ENCODE measurements at places on chromosomes 1 and 21.

DNA sequence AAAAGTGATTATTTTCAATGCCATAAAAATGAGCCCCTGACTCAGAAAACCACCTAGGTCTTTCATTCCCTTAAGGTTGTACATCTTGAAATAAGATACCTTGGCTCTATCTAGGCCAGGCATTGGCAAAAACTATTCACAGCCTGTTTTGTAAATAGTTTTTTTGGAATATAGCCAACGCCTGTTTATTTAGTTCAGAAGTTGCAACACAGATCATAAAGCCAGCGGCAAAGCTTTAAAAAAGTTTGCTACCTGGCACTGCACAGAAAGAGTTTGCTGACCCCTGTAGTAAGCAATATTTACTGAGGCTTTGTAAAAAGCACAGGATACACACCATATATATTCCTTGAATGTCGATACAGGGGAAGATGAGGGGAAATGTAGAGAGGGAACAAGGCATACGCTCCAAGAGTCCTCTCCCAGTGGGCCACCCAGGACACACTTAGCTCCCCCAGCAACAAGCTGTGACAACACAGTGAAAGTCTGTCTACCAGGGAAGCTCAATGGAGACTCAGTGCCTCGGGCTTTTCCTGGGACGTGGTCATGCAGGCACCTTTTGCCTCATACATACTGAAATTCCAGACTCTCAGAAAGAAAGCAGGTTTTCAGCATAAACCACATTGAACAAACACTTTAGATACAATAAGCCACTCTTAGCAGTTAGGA, 20.5 kb downstream of the TARBP1 start:
- no peak for DNase-seq

DNA sequence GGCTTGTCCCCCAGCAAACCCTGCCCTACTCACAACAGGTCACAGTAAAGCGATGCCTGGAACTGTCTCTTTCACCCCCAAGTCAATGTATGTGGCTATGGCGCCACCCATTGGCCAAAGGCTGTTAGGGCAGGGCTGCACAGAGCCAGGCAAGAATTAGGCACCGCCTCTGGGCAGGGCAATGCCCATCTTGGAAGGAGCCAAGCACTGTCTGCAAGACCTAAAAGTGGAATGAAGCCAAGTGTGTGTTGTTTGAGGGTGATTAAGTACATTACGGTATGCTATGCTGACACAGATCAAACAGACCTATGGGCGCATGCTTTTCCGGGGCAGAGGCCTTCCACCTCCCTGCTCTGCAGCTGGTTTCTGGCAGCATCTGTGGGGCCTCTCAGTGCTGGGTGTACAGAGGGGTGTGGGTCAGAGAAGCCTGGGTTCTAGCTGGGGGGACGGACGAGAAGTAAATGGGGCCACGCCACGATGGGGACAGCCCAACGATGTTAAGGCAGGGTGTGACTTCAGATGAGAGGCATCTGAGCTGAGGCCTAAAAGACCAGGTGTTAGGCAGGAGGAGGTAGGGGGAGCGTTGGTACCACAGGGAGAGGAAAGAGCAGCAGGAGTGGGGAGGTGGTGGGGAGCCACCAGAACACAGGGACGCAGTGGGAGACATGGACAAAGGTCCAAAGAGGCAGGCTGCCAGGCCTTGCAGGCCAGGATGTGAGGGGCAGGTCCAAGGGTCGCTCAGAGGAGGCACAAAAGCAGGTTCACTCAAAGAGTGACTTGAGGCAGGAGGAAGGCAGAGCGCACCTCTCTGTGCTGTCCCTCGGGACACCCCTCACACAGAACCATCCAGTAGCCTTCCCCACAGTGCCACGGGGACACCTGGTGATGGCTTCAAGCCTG, 49.8 kb downstream of the ACOT7 start:
- peak; percentile 53 for DNase-seq

DNA sequence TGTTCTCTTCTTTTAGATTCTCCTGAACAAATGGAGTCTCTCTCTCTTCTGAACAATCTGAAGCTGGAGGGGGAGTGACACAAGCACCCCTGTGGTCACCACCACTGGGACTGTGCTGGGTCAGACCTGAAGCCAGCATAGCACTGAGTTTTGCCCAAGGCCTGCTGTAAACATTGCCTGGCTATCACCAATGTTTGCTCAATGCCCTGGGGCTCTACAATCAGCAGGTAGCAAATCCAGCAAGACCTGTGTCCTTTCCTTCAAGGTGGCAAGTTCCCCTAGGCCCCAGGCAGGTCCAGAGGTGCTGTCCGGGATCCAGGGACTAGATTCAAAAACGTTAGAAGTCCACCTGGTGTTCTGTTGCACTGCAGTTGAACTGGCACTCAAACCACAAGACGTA, 282.8 kb upstream of the PROX1 start:
- no peak for DNase-seq

DNA sequence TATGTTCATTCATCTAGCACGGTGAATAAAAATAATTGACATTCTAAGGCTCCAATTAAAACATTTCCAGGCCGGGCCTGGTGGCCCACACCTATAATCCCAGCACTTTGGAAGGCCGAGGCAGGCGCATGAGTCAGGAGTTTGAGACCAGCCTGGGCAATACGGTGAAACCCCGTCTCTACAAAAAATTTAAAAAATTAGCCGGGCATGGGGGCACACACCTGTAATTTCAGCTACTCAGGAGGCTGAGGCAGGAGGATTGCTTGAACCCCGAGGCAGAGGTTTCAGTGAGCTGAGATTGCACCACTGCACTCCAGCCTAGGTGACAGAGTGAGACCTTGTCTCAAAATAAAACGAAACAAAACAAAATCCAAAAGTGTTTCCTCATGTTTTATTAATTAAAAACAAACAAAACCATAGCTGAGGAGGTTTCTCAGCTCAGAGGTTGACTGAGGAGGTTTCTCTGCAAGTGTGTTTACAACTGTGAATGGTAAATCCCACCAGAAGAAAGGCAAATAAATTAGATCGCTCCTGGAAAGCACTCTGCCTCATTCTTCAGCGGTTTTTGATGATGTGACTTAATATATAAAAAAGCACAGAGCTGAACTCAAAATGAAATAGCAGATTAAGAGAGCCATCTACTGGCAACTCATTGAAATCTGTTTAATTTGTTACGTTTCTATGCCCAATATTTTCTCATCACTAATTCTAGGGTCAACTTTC, 37.7 kb upstream of the ATG4C start:
- DNase-seq, result peak; percentile 60

- no peak for DNase-seq
Measured at GRCh38 chr21:45168522-45168921, 94.1 kb downstream of the ADARB1 start.

DNA sequence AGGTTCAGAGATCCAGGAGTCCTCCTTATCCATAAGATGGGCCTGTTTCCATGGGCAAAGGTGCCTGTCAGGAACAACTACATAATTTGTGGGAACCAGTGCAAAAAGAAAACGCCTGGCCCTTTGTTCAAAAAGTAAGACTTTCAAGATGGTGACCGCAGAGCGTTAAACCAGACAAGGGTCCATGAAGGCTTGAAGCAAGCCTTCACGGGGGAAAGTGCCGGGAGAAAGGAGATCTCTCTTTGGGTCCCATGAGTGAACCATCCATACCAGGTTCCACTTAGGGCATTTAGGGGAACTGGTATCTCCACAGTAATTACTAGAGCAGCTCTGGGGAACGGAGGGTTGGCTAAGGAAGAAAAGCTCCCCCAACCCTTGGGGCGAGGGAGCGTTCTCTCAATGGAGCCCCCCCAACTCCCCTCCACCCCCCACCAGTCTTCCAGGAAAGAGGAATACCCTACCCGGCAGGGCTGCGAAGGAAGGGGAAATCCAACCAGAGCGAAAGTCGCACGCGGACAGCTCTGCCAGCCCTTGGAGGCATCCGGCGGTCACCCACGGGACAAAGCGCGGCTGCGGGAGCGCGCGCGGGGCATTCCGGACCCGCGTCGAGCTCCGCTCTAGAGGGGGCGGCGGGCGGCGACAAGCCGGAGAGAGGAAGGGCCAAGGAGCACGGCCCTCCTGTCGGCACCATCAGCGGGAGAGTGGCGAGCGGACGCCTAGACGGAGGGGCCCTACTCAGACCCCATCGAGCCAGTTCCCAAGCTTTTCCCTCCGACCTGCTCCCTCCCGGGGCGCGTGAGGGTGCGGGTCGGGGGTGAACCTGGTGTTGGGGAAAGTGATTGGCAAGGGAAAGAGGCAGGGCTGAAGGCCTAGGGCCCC, 687 bp upstream of the RASSF5 start:
- DNase-seq, result no peak

GRCh38 chr1:71350805-71351204, 270.0 kb upstream of the ZRANB2 start:
- no peak for DNase-seq

DNA sequence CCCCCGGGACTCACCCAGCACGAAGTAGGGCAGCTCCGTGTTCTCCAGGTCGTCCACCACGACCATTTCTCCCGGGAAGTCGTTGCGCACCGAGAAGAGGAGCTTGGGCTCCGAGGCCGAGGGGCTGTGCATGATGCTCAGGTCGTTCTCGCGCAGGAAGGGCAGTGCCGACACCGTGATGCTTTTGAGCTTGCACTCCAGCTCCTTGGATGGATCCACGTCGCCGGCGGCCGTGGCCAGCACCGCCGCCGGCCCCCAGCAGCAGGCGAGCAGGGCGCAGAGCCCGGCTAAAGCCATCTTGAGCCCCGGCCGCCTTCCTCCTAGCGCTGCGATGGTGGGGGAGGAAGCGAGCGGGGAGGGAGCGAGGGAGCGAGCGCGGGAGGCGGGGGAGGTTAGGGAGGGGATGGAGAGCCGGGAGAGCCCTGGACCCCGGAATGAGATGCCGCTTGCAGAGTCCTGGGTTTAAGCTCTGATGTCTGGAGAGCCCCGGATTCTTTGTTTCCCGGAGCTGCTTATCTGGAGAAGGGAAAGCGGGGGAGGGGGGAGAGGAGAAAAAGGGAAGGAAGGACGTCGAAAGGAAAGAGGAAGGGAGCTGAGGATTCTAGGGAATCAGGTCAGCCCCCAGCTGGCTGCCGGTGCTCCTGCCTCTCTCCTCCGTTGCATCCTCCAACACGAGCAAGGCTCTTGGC, at the start of gene ASTN1:
TSS of gene ASTN1 (minus strand) at position 333 of the 689 bp plus-strand sequence. CDS start at position 297, 36 bp downstream.
- DNase-seq, result no peak

- no peak for DNase-seq
Measured at GRCh38 chr1:228735871-228736586, 750 bp downstream of the RHOU start.

GRCh38 chr1:183585038-183585437, 5.2 kb downstream of the NCF2 start:
- no peak for DNase-seq

DNA sequence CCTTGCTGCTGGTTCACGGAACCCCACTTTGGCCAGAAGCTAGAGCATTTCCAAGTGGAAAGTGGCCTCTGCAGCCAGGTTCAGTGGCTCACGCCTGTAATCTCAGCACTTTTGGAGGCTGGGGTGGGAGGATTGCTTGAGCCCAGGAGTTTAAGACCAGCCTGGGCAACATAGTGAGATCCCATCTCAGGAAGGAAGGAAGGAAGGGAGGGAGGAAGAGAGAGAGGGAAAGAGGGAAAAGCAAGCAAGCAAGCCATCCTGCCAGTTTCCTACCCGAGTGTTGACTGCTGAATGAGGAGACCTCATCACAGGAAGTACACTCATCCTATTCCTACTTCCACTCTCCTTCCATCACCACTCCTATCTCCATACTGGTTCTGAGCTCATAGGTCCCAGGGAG, 12.8 kb upstream of the KLF17 start:
- no peak for DNase-seq

DNA sequence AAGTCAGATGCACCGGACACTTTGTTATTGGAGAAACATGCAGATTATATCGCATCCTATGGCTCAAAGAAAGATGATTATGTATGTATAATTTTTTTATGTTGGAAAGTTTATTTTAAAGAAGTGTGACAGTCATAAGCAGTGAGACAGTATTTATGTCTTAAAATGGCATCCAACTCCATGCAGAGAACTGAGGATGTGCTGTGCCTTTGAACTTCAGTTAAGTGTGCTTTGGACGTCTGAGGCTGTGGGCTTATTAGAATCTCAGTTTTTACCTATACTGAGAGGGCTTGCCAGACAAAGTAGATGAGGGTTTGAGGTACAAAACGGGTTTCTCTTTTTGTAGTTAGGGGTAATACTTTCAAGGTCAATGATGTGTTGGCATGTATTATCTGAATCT, 1.5 kb downstream of the RABGGTB start:
- DNase-seq, result no peak

- no peak for DNase-seq
Measured at GRCh38 chr1:214438075-214438474, 113.3 kb downstream of the PTPN14 start.

DNA sequence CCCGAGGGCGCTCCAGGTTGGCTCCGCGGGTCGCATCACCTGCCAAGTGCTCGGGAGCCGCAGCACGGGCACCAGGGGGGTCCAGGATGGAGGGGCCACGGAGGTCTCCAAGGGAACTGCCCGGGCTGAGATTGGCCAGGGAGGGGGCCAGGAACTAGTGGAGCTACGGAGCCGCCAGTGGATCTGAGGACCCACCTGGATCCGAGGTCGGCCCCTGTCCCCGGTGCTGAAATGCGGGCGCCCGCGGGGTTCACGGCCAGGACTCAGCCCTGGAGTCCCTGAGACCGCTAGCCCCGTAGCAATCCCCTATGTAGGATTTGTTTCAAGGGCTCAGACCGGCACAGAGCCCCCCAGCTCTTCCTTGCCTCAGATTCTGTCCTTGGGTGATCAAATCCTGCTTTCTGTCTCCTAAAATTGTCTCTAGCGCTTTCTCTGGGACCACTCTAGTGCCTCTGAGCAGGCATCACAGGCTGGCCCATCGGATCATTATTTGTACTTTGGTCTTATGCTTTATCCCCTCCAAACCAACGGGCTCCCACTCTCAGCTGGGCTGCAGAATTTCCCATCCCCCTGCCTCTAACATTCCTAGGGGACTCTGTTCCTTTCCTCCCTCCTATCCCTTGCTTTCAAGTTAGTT, 27.3 kb downstream of the KIAA2013 start:
- DNase-seq, result no peak

GRCh38 chr1:71835442-71835813, 446.9 kb downstream of the NEGR1 start:
- DNase-seq, result no peak

GRCh38 chr1:70890408-70890807, 157.2 kb downstream of the PTGER3 start:
- DNase-seq, result peak; percentile 19

- DNase-seq, result peak; percentile 30
Measured at GRCh38 chr1:65209005-65209885, 61.2 kb downstream of the AK4 start.

- DNase-seq, result peak; percentile 99
Measured at GRCh38 chr1:231192620-231193163, 30.8 kb downstream of the TRIM67 start.

DNA sequence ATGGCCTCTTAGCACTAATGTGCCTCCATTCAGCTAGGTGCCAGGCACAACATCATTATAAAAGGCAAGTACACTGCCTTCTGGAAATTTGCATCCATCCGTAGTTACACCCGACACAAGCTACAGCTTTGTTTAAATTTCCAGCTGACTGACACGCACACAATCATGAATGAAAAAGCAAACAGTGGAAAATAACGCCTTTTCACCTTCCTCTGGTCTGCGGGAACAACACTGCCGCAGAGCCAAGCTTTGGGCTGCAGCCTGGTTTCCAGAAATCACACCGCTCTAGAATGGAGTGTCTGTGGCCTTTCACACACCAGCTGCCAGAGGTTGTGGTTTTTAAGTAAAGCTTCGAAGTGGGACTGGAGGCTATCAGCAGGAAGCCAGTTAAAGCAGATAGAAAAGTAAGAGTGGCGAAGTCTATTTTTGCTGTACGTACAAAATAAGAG, 142.8 kb upstream of the COA6 start:
- DNase-seq, result no peak

GRCh38 chr1:35577071-35577998, 4.2 kb downstream of the TFAP2E start:
- no peak for DNase-seq

GRCh38 chr1:64212031-64212430, 8.6 kb downstream of the UBE2U start:
- peak; percentile 66 for DNase-seq
